ENCODE measurements at places on chromosomes 7 and 10.
A peak's percentile ranks its signal among the peaks of the same experiment; 100 is the strongest.

- peak; percentile 70 for DNase-seq
Measured at GRCh38 chr10:84296091-84296981, 32.1 kb upstream of the CCSER2 start.

- DNase-seq: no peak
Measured at GRCh38 chr10:56662765-56663447, 301.8 kb upstream of the ZWINT start.

- DNase-seq: peak; percentile 56
Measured at GRCh38 chr7:42035210-42035609, 201.8 kb downstream of the GLI3 start.

- DNase-seq: peak; percentile 8
Measured at GRCh38 chr10:51524041-51524440, 175.4 kb downstream of the CSTF2T start.

DNA sequence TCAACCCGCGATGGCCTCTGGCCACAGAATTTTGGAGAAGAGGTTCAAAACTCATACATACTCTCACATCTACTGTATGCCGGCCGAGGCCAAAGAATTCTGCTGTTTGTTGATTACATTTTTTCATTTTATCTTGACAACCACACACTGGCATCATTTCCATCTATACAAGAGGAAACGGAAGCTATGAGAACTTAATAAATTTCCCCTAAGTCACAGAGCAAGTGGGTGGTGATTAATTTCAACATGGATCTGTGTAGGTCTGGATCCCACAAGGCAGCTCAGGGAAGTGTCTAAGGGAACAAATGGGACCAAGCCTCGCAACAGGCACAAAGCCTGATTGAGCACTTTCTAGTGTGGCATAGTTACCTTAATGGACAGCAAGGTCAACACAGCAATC lies 18.0 kb downstream of the ELMO1 start:
- no peak for DNase-seq

GRCh38 chr7:63927261-63927660 lies 71.4 kb upstream of the ZNF722 start:
- DNase-seq: no peak

GRCh38 chr7:140673063-140673773 lies 473 bp downstream of the ADCK2 start:
- peak; percentile 59 for DNase-seq

- peak; percentile 86 for DNase-seq
Measured at GRCh38 chr10:22927661-22928403, at the start of gene ARMC3. ARMC3 (plus strand) TSS chr10:22928053; CDS start chr10:22931997, 3,944 bp downstream.

DNA sequence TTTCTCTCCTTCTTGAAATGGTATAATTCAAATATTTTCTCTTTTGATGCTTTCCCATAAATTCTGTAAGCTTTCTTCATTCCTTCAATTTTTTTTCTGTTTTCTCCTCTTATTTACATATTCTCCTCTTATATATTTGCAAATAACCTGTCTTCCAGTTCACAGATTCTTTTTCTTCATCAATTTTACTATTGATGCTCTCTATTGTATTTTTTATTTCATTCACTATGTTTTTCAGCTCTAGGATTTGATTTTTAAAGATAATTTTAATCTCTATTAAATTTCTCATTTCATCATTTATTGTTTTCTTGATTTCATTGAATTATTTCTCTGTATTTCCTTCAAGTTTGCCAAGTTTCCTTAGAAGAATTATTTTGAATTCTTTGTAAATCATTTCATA lies 54.0 kb upstream of the PRPS1L1 start:
- DNase-seq: no peak

GRCh38 chr10:30980951-30981616 lies 50.6 kb downstream of the ZNF438 start:
- DNase-seq: peak; percentile 50

DNA sequence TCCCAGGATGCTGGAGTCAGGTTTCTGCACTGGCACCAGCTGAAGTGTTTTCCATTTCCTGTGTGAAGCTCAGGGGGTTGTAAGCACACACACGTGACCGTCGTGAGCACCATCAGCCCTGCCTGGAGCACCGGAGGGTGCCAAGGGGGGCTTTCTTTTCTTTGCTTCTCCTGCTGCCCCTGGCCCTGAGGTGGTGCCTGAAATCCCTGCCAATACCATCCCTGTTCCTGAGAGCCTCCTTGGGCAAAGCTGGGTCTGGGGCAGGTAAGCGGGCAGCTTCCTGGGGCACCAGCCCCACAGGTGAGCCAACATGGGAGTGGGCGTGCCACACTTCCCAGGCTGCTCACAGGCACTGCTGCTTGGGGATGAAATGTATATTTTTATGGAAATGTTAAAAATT lies 593.6 kb downstream of the DNAJB6 start:
- no peak for DNase-seq

DNA sequence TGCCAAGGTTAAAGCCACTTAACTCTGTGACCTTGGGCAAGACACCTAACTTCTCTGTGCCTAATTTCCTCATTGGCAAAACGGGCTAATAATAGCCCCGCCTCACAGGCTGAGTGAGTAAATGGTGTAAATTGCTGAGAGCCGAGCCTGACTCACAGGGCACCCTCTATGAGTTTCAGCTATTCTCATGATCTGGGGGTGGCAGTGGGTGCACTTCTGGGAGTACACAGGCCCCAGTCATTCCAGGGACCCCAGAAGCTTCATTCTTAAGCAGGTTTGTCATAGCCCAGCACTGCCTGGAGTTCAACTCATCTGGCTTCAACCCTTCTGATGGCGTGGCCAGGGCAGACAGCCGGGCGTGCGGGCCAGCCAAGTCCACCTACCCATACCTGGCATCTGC lies 137.2 kb downstream of the GRID1 start:
- DNase-seq: no peak

GRCh38 chr7:121073463-121074099 lies 85.1 kb downstream of the CPED1 start:
- DNase-seq: no peak

GRCh38 chr7:39644170-39644569 lies 20.8 kb downstream of the RALA start:
- DNase-seq: peak; percentile 38

- DNase-seq: no peak
Measured at GRCh38 chr7:137951700-137952425, 50.0 kb downstream of the CREB3L2 start.

DNA sequence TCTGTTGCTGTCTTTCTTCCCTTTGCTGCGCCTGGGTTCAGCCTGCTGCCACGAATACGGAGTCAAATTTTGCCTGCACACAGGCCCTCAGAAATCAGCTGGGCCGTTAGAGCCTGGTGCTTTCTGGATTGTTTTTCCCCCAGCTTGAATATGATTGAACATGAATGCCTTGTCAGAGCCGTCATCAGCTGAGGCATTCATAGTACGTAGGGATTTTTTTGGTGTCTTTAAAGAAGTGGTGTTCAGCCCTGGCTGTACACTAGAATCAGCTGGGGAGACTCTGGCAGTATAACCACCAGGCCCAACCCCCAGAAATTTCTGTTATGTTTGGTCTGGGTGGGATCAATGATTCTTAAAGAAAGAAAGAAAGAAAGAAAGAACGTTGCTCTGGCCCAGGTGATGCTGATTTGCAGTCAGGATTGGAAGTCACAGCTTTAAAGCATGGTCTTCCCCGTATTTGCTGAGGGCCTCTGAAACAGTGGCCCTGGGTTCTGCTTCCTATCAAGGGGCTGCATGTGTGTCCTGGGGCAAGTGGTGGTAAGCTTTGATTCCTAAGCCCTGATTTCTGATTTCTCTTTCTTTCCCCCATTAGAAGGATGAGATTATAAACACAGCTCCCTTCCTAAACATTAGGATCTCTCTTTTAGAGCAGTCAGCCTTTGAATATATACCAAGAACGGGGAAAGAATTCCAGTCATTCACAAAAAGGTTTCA lies 24.7 kb downstream of the NUB1 start:
- no peak for DNase-seq

- peak; percentile 14 for DNase-seq
Measured at GRCh38 chr7:20310963-20311742, 19.5 kb upstream of the ITGB8 start.

- no peak for DNase-seq
Measured at GRCh38 chr7:50584386-50584785, 19.2 kb upstream of the DDC start.

DNA sequence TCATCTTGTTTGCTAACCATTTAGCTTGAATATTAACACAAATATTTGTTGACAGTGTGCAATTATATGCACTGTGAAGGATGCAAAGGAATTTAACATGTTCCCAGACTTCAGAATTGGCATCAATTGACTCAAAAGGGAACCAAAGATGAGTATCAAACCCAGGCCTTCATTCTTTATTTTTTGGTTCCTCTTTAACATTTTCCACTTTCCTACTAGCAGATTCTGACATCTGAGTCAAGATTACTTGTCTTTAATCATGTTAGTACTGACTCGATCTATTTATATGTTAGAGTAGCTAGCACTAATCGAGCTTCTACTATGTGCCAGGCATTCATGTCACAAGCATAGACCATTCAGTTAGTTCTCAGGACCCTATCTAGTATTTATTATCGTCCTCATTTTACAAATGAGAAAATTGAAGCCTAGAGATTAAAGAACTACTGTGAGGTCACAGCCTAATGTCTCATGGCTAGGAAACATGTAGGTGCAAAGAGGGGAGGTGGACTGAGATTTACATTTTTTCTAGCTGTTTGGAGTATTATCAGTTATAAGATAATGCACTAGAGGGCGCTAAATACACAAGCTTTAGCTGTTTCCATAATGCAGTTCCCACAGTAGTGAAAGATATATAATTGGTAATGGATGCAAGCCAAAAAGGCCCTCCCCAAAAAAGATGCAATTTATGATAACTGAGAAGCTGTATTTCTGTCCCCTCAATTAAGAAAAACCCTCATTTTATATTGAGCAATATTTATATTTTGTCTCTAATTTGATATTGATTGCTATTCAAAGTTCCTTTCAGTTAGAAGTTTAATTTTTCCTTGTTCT lies 32.9 kb upstream of the KMT2E start:
- peak; percentile 43 for DNase-seq

All from AG20443 (cell line).